ENCODE measurements at places on chromosomes 6 and 20.

DNA sequence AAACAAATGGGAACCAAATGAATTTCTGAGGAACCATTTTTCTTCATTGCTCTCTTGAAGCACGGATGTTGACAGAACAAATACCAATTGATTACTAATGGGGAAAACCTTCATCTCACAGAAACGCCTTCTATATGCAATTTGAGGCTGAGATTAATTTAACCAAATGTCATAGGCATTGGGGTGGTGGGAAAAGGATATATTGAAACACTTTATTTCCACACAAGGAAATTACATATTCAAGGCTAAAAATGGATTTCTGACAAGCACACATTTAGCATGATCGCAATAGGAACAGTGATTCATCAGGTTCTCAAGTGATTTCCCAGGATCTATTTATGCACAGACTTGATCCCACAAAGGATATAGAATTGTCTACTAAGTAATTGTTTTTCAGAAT is 88.9 kb downstream of the COL12A1 start:
- no peak for DNase-seq

GRCh38 chr20:41447006-41447405 is 80.4 kb upstream of the EMILIN3 start:
- DNase-seq, result no peak

DNA sequence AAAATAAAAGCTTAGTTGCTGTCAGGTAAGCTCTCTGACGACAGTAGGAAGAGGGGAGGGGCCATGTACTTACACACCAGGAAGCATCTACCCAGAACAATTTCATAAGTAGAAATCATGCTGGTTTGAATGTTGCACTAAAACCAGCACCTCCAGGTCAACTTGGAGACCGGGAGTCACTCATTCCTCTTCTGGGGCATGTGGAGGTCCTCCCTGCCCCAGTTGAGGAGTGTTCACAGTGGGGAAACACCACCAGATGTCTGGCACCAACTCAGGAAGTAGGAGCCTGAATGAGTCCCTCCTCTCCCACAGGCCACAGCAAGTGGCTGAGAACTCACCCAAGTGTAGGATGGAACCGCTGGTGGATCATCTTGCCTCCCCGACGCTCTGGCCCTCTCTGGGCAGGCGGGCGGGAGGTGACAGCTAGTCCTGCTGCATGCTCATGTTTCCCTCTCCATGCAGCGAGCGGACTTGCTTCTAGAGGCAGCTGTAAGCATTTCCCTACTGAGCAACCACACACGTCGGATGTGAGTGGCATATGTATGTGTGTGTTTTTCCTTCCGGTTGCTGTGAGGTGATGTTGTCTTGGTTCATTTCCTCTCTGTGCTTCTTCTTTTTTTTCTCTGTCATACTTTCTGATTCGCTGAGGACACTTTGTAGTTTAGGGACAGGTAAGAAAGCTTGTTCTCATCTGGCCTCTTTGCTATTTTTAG is 149.5 kb upstream of the NEDD9 start:
- DNase-seq, result no peak

DNA sequence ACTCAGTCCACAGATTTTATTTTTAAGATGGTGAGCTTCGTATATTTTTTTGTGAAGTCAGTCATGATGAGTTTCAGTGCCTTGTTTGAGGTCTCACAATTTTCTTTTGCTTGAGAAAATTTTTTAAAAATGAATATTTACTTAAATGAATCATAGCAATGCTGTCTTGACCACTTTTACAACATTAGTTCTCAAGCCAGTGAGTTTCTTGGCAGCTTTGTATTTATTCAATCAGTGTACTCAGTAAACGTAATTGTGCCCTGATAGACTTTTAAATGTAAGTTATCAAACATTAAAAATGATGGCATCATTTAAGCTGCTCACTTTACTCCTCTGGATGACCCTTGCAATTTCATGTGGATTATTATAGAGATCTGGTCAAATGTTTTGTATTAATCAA is 261.4 kb downstream of the KHDC1L start:
- DNase-seq, result no peak

- no peak for DNase-seq
These were observed 153.6 kb downstream of the VEGFA start for GRCh38 chr6:43923376-43924221.

DNA sequence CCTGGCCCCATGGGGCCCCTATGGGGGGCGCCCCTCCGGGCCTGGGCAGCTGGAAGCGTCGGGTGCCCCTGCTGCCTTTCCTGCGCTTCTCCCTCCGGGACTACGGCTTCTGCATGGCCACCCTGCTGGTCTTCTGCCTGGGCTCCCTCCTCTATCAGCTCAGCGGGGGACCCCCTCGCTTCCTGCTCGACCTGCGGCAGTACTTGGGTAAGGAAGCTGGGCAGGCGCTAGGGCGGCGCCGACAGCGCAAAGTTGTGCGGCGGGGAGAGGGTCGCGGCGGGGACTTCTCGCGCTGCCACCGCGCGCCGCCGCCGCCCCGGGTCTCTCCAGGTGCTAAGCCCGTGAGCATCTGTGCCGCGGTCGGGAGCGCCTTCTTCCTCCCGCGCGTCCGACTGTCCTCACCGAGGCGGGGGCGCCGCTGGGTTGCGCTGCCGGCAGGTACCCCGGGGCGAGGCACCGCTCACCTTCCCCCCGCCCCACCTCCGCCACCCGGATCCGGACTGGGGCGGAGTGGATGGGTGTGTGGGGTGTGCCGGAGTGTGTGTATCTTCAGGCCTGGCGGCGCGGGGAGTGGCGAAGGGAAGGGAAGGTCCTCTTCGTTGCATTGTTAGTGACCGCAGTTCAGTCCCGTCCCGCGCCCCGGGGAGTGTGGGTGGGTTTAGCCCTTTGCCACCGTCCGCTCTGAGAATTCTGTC is 788 bp downstream of the UST start:
- DNase-seq, result no peak

- no peak for DNase-seq
These were observed 73.9 kb downstream of the PHACTR3 start for GRCh38 chr20:59678288-59678687.

DNA sequence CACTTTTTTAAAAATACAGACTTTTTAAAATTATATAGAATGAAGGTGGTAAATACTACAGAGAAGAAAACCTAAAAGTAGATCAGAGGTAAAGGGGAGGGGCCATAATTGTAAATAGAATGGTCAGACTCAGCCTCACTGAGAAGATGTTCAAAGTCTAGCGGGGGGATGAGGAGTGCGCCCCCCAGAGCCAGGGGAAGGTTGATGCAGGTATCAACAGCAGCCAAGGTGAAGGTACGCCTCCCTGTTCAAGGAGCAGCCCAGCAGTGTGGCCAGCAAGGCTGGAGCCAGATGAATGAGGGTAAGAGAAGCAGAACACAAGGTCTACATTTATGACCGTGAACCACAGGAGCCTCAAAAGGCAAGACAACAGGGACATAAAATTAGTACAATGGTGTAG is 204.1 kb downstream of the PTPRT start:
- no peak for DNase-seq

DNA sequence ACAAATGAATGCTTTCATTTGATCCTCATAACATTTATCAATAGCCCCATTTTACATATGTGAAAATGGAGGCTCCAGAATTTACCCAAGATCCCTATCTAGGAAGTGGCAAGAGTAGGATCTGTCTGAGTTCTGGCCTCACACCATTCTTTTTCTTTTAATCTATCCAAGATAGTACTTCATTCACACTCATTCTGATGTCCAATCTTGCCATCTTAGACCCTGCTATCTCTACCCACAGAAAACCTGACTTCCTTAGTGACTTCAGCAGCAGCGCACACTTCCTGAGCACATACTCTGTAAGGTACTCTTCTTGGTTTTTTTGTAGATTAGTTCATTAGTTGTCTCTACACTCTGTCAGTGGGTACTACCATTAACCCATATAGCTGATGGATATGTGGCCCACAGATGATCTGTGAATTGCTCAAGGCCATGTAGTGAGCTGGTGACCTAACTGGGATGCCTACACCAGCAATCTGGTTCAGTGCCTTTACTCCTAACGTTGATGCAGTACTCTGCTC is 36.3 kb downstream of the COX4I2 start:
- DNase-seq, result no peak

- DNase-seq, result no peak
These were observed 371.7 kb upstream of the MMS22L start for GRCh38 chr6:97654674-97655073.

- DNase-seq, result no peak
These were observed 51.8 kb upstream of the SLCO4A1 start for GRCh38 chr20:62590309-62591121.

GRCh38 chr6:71509191-71510005 is 220.8 kb downstream of the OGFRL1 start:
- DNase-seq, result no peak

- no peak for DNase-seq
These were observed 97.8 kb downstream of the GMPR start for GRCh38 chr6:16336056-16336818.

DNA sequence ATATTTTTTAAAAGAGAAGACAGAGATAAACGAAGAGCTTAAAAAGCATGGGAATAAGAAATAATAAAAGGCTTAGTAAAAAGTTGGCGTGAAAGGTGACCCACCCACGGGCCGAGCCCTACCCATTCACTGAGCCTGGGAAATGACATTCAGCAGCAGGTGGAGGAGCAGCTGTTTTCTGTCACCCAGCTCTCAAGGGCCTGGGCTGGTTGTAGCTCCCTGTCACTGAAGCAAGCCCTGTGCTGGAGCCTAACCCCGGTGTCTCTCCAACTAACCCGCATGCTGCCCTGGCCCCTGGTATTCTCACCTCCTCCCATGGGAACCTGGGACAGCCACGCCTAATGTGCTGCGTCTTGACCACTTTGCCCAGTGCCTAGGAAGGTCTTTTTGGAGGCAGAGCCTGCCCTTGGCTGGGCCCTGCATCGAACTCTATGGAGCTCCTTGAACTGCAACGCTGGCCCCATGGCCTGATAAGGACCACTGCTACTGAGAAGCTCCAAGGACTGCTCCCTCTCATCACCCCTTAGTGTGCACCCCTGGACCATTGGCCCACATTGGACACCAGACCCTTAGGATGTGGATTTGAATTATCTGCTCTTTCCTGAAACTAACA is 68.8 kb upstream of the IYD start:
- no peak for DNase-seq

DNA sequence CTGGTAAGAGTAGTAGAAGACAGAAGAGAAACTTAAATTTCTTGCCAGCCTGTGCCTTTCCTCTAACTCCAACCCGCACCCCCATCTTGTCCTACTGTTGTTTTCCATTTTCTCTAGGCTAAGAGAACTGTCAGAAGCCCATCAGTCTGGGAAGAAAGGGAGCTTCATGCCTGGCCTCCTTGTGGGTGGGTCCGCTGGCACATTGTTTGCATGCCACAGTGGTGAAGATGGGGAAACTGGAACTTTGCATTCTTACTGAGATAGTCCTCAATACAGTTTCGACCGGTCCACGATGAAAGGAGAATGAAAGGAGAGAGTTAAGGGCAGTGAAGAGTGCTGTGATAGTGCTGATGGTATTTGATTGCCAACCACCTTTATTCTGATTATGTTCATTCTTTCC is 103.1 kb downstream of the TCP11 start:
- no peak for DNase-seq

GRCh38 chr6:167993169-167993568 is 4.3 kb upstream of the KIF25 start:
- DNase-seq, result no peak

DNA sequence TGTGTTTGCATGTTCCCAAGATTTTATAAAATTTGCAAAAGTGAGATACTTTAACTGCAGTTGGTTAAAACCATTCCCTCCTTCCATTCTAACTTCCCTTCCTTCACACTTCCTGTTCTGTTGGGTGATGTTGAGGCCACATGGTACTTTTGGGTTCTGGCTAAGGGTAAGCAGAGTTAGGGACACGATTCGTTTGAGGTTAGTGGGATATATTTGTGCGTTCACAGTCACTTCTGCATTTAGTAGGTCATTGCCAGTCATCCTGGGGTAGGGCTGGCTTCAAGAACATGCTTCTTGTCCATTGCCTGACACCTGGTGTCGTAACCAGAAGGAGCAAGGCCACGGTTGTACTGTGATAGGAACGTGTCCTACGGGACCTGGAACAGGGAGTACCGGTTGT is 340.1 kb downstream of the ZFAND3 start:
- DNase-seq, result no peak

DNA sequence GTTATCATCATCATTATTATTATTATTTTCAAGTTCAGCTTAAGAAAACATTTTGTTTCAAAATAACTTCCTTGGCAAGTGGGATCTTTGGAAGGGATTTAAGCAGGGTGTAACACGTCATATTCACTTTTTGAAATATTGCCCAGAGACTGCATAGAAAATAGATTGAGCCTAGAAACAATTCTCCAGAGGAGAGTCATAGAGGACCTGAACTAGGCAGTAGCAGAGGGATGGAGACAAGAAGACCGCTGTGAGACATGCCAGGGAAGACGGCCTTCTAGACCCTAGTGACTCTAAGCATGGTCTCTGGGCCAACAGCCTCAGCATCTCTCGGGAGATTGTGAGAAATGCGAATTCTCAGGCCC is 55.5 kb downstream of the EDN1 start:
- no peak for DNase-seq

DNA sequence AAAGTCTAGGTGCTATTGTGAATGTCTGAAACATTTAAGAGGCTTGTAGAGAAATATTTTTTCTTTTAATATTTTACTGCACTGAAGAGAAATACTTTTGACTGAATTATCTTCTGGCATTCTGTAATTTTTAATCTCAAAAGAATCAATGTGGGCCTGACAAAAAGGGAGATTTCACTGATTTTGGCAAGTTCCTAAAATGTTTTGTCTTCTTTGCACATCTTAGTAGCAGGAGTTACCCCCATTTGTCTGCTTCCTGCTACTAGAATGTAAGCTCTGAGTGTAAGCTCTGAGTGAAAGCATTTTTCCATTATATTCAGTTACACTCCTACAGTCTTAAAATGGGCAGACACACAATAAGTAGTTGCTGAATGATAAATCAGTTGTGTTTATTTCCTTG is 31.1 kb downstream of the HDAC2 start:
- DNase-seq, result no peak

Measured in NCI-H2029 (cell line).